Adrenal gland (tissue), 19 donors: ENCODE measurements at places on chromosomes 13 and 19.

DNA sequence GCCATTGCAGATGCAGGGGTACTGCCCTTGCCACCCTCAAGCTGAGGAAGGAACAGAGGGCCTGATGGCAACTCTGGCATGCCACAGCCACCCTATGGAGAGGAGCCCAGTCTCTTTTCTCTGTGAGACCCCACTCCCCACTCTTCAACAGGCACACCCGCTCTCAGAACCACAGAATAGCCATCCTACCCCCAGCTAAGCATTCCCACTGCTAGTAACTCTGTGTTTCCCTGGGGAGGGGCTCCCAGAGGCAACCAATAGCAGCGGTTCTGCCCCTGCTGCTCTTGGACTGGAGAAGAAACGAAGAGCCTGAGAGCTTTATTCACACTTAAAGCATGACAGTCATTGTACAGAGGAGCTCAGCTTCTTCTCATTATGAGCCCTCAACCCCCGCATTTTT lies 49.3 kb downstream of the UBL3 start:
- no peak for DNase-seq

GRCh38 chr19:30340771-30341561 lies 31.2 kb upstream of the ZNF536 start:
- no peak for DNase-seq

GRCh38 chr13:66483712-66484111 lies 746.4 kb downstream of the PCDH9 start:
- DNase-seq: no peak

- DNase-seq: no peak
These were observed 125.9 kb downstream of the SUCLA2 start for GRCh38 chr13:47875201-47875600.

DNA sequence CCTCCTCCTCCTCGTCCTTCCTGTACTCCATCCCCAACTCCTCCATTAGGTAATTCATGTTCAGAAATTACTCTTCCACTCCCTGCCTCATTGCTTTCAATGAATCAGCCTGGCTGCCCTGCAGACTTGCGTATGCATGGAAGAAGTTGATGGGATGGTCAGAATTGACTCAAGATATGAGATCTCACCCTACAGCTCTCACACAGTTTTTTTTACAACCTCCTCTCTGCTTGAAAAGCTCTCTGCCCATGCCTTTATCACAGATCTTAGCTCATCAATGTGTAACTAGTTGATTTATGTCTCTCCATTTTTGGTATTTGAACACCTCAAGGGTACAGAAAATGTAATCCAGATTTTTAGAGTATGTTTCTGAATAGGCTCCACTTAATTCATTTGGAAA lies 506.9 kb downstream of the TBC1D4 start:
- no peak for DNase-seq

DNA sequence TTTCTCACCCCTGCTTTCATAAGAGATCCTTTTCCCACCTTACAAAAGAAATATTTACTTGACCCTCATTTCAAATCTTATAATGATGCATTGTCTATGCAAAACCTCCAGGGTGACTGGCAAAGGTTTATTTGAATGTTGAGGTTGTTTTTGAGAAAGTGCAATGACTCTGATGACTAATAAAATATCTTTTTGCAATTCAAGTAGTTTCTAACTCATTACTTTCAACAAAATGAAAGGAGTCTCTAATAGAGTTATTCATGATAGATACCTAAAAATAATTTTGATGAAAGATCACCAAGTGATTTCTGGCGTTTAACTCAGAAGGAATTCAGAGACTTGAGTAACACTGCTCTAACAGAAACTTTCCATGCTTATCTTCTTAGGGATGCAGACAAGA lies 144.2 kb downstream of the FOXO1 start:
- DNase-seq: no peak

DNA sequence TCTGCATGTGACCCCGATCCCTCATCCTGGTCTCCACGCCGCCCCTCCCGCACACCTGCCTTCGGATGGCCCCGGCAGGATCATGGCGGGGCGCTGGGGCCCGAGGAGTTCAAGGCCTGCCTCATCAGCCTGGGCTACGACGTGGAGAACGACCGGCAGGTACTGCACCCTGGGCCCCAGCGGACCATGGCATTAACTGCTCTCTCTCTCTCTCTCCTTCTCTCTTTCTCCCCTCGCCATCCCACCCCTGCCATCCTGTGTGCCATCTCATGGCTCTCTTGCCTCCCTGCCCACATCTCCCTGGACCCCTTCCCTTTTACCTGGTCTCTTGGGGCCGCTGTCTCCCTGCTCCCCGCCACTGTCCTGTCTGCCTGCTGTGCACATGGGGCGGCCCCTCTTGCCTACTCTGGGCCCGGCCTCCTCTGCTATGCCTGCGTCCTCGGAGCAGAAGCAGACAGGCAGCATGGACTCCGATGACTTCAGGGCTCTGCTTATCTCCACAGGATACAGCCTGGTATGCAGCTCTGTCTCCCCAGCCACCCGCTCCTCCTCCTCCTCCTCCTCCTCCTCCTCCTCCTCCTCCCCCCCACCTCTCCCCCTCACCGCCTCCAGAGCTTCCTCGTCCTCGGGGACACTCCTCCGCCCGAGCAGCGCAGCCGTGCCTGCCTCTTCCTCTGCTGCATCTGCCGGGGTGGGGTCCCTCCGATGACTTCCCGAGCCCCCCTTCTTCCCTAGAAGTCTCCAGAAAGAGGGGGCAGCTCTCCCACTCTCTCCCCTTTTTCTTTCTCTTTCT lies 16.2 kb downstream of the CAPN12 start:
- DNase-seq: peak; percentile 89

DNA sequence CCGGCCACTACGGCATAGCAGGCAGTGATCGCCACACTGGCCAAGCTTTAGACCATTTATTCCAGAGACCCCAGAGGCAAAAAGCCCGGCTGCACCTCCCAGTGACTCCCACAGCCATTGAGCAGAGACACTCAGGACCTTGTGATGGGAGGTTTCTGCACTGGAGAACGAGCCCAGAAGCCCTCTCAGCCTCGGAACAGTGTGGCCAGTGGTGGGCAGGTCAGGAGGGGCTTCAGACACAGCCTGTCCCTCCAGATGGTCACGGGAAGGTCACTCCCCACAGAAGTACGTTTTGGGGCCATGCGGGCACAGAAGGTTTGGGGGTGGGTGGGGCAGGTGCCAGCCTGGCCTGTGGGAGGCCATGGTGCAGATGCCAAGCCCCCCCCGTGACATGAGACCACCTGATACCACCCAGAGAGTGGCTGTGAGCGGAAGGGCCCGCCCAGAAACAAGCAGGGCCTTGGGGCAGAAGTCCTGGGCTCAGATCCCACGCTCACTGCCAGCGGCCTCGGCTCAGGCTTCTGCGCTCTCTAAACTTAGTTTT lies 599 bp upstream of the F10 start:
- DNase-seq: peak; percentile 46

DNA sequence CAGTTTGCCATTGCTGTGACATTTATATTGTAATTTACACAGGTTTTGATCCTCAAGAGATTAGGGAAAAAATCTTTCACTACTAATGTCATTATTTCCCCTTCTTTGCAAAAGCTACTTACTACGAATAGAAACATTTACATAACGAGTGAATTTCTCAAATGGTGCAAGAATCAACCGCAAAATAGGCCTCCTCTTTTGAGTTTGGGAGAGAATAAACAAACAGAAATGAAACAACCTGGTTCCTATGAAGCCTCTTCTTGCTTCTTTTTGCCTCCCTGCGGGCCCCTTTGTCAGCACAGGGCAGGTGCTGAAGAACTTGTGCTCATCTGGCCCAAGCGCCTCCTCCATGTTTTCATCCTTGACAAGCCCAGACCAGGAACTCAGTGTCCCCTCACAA lies 10.1 kb upstream of the GJA3 start:
- DNase-seq: no peak

- DNase-seq: no peak
These were observed 25.7 kb upstream of the IGFL4 start for GRCh38 chr19:46066471-46066870.

- DNase-seq: peak; percentile 55
These were observed 791 bp downstream of the TMED1 start for GRCh38 chr19:10835089-10835753.

DNA sequence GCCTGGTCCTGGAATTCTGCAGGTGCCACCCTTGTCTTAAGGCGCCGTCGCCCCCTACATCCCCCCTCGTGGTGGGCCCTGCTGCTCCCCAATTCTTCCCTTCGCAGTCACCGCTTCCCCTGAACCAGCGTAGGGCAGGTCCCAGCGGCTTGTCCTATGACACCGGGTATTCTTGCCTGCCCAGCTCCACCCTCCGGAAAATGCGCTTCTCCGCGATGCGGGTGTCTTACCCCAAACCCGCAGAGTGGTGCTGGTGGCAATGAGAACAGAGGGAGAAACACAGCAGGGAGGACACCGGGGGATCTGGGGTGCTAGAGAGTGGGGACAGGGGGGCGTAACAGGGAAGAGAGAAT lies 9.0 kb downstream of the ZNF808 start:
- DNase-seq: no peak

DNA sequence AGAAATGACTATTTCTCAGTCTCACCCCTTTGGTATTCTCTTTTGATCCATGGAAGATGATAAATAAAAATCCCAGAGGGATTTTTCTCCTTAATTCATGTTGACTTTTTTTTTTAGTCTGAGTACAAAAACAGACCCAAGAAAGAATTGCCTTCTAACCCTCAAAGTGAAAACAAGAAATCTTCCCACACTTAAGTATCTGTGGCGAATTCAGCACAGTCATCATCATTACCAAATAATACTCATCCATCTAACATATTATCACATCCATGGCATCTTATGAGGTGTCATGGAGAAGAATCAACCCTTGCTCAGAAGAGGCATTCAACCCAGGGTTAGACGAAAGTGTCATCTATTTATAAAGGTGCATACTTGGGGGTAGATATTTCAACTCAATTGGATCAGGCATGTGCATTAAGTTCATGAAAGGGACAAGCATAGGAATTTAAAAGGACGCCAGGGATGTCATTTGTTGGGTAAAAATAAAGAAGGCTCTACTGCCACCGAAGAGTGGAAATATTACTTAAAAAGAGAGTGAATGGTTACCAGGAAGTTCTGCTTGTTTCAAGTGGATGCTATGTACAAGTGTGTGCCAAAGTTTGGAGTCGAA lies 101.9 kb downstream of the FLT1 start:
- no peak for DNase-seq

DNA sequence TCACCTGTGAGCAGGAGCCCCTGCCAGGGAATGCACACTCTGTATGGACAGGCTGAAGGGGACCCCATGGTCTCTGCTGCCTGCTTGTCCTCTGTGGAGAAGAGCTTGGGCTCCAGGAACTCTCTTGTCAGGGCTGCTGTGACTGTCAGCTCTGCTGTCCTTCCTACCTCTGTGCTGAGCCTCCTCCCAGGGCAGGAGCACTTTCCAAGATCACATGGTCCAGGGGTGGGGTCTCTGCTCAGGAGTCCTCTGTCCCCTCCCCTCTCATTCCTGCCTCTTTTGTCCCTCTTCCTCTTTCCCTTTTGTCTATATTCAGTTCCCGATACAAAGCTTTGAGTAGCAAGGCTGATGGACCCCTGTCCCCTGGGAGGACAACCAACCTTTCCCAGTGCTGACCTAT lies at the start of gene CEACAM7:
Gene CEACAM7, minus strand, starts transcription at position 173 of the 400 bp plus-strand sequence. Its CDS starts 105 bp downstream, at position 68.
- no peak for DNase-seq

GRCh38 chr13:76724421-76724820 lies 161.8 kb downstream of the KCTD12 start:
- DNase-seq: no peak

DNA sequence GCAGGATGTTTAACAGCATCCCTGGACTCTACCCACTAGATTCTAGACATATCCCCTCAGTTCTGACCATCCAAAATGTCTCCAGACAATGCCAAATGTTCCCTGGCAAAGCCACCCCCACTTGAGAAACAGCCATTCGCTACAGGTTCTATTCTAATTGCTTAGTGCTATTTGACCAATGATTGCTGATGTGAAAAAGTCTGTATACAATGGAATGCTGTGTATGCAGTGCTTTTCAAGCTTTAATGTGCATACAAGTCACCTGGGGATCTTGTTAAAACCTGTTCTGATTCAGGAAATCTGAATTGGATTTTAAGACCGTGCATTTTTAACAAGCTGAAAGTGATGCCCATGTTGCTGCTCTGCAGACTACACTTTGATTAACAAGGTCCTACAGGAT lies 331.8 kb upstream of the KLF12 start:
- no peak for DNase-seq

GRCh38 chr19:46721269-46722003 lies 4.5 kb upstream of the PRKD2 start:
- DNase-seq: no peak

DNA sequence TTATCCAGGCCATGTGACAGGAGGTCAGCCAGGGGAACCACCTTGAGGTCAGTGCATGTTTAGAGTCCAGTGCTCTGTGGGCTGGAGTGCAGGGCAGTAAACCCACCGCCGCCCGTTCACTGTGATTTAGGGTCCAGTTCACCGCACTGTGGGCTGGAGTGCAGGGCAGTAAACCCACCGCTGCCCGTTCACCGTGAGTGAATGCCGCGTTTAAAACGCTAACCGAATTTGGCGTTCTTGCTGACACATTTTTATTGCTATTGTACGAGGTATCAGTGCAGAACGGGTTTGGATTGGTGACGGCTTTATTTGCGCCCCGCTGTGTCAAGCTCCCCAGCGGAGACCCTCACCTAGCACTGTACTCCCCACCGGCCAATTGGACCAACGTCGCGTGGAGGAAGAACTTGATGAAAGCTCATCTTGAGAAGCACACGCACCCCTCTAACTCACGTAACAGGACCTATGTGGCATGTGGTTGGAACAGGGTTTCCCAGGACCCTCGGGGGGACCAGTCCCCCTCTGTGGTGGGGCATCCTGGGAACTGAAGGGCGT lies 27.9 kb downstream of the C13orf46 start:
- no peak for DNase-seq

DNA sequence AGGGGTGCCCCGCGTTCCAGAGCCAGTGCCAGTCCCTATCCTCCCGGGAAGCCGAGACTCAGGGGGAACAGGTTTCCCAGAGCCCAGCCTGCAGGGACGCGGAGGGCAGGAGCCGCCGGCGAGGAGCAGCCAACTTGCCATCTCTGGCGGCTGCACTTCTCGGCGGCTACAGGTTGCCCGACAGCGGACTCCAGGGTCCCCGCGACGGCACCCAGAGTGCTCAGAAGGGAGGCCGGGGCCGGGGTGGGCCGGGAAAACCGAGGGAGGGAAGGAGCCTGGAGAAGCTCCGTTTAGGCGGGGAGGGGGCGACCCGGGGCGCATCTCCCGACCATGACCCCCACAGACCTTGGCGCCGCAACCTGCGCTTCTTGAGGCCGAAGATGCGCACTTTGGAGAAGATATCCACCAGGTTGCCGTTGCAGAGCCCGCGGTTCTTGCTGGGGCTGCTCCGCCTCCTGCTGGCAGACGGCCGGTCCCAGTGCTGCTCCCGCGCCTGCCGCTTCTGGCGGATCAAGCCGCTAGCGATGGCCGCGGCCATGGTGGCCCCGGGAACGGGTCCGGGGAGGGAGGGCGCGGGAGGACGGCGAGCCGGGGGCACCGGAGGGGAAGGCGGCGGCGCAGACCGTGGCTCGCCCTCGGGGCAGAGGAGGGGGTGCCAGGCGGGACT lies 463.8 kb downstream of the ITGBL1 start:
- DNase-seq: no peak

GRCh38 chr19:48415395-48415794 lies 21.9 kb downstream of the GRIN2D start:
- peak; percentile 80 for DNase-seq

GRCh38 chr19:58374200-58374599 lies 6.6 kb downstream of the ZNF837 start:
- no peak for DNase-seq
